MG63 (cell line): ENCODE measurements at places on chromosomes 11 and 22. TPM values are rescaled to one million over a fixed set of nuclear protein-coding genes. Genes with fewer than 3 reads are reported as not detected.

GRCh38 chr11:46431211-46431610, 39.6 kb upstream of the CHRM4 start:
- DNase-seq = no peak

MCHR1 gene
- not detected in 2 replicates for total RNA-seq

DNA sequence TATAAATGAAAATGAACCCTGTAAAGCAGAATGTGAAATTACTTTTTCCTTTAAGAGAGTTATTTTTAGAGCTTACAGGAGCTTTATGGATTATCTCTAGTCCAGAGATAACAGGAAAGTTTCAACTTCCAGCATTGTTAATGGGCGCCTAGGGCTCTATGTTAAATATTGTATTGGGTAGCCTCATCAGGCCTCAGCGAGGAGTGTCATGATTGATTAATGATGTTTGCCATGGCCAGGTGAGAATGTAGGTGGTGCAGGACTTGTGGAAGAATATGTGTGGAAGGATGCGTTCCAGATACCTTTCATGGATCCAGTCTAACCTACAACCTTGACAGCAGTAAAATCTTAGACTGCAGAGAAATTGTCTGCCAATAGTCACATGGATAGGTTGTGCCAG, 50.6 kb downstream of the ME3 start:
- no peak for DNase-seq

DNA sequence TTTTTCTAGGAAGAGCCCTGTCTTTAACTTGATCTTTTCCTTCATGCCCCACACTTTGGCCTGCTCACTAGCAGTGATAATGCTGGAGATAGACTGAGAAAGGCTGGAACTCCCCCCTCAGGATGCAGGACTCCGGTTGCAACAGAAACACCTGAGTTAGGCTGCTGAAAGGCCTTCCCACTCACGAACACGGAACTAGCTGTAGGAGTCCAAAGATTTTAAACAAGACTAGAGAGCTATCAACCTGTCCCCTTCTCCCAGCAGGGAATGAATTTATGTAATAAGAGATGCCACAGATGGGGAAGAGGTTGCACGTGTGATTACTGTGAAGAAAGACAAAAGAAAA, 13.0 kb downstream of the SCN3B start:
- DNase-seq = no peak

DNA sequence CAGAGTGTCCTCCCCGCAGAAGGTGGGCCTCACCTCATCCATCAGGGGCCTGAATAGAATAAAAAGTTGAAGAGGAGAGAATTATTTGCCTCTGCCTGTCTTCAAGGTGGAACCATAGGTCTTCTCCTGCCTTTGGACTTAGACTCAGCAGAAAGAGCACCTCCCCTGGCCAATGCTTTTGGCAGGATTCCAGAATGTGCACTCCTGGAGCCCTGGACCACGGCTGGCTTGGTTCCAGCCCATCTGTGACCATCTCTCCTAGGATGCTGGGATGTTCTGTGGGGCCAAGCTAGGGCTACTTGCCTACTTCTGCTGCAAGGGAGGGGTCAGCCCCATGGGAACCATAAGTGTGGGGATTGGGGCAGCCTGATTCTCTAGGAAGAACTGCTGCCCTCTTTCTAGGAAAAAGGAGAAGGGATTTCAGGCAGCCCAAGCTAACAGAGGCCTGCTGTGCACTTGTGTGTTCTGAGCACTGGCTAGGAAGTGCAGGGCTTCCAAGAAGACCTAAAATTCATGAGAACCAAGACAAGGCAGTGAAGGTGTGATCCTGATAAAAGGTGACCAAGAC, 32.2 kb upstream of the SHANK2 start:
- DNase-seq = no peak

CACNA1I gene
- not detected in 2 replicates for total RNA-seq

SLC43A3 gene
- 73.1 and 84.3 TPM in 2 replicates for total RNA-seq

DNA sequence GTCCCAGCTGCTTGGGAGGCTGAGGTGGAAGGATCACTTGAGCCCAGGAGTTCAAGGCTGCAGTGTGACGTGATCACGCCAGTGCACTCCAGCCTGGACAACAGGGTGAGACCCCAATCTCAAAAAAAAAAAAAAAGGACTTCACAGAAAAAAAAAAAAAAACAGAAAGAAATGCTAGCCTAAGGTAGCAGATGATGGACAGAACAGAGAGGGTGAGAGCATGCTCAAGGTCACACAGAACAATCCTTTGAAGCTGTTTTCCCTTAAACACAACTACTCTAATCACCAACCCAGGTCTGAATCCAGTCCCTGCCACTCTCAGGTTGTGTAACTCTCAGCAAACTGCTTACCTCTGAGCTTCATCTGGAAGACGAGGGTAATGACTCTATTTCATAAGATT, 9.7 kb downstream of the ZMAT5 start:
- DNase-seq = no peak

GRCh38 chr11:31764766-31765165, 46.4 kb downstream of the PAX6 start:
- DNase-seq = no peak

P2RX6 gene
- 1.1 and 10.0 TPM in 2 replicates for total RNA-seq

DNA sequence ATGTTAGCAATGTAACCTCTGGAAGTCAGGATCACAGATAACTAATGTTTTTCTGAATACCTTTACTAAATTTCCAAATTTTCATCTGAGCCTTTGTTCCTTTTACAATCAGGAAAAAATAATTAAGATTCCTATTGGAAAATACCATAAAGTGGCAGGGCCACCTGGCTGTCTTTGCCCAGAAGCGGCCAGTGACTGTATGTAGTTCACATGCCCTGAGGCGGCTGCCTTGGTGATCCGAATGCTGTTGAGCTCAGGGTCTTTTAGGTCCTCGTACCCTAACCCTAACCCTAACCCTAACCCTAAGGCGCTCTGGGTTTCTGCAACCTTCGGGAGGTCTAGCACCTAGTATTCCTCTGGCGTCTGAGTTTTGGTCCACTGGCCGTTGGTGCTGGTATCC, 8.5 kb upstream of the ARFGAP3 start:
- no peak for DNase-seq

DNA sequence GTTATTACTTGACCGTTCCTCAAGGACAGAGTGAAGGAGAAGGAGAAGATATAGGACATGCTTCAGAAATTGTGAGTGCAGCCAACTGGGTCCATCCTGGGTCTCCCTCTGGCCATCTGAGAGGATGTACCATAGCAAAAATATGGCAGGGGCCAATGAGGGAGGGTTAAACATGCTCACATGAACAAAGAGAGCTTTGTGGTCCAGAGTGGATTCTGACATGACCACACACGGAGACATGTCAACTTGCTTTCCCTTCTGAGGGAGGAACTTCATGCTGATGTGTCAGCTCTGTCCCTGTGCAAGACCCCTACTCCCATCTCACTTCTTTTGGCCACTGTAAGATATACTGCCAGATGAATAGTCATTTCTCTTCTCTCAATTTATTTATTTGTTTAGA, 3.0 kb upstream of the UBASH3B start:
- DNase-seq = no peak

- no peak for DNase-seq
These were observed 56.6 kb upstream of the SLC22A12 start for GRCh38 chr11:64534391-64534801.

GRCh38 chr11:117583063-117583801, 213.8 kb downstream of the DSCAML1 start:
- no peak for DNase-seq

- no peak for DNase-seq
These were observed 4.0 kb downstream of the JRKL start for GRCh38 chr11:96393753-96394348.

GRCh38 chr11:127274328-127274676, 273.7 kb upstream of the KIRREL3 start:
- no peak for DNase-seq

DNA sequence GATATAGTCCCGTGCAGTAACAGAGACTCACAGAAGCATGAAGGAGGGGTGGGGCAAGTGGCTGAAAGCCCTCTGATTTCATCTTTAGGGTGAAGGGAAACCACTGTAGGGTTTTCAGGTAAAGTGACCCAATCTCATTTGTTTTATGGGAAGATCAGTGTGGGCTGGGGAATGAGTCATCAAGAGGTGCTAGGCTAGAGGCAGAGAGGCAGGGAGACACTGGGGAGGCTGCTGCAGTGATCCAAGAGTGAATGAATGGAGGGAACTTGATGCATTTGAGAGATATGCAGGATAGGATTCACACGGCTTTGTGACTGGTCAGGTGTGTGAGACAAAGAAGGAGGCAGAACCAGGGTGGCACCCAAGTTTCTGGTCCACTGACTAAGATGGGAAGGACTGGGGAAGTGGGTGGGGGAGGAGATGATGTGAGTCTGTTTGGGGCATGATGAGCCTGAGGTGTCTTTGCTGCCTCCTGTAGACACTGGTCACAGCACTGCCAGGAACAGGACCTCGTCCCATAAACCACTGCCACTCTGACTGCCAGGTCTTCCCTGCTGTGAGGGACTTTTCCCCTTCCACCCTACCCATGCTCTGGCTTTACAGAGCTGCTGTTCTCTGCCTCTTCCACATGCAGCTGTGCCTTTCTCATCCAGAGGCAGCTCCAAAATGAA, 239.0 kb downstream of the TENM4 start:
- no peak for DNase-seq

DNA sequence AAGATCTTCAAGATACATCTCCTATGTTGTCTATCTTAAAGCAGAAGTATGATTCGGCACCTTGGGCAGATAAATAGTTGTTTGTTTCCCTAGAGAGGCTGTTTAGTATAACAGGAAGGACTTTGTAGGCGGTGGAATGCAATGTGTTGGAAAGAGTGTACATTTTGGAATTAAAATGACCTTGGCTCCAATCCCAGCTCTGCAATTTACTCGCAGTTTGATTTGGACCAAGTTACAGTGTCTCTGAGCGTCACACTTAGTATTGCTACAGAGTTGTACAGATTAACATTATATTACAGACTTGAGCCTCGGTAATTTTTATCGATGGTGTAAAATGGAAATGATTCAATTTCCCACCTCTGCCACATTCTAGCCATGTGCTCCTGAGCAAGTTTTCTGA, 265.3 kb downstream of the OPCML start:
- no peak for DNase-seq

SLCO2B1 gene
- total RNA-seq = not detected in 2 replicates

DNA sequence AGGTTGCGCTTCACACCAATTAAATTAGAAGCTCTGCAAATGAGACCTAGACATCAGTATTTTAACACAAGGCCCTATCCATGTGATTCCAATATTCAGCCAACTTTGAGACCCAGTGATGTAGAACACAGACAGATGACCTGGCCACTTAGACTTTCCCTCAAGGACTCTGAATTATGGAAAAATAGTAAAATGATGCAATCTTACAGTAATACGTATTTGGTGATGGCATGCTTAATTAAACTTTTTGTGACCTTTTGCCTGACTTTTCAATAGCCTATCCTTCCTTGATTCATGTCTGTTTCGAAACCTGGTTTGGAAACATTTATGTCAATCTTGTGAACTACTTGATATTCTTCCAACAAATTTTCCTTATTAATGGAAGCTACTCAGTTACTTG, 521.2 kb downstream of the KCNA4 start:
- no peak for DNase-seq

DNA sequence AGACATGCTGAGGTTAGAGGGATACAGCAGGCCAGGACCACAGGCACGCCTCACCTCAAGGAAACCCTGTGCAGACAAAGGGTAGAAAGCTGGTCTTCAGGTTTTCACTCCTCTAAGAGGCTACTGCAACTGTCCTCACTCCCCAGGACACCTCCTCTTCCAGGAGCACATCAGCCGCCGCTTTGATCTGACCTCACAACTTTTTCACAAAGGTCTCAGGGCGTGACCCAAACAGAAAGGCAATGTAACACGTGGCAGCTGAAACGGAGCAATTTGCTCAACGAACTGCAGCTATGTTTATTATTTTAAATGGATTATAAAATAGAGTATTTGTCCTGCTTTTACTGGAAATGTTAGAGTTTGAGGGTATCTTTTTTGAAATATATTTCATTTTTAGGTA, 46.1 kb downstream of the LARGE1 start:
- DNase-seq = no peak

OR52H1 gene
- total RNA-seq = not detected in 2 replicates

- DNase-seq = no peak
These were observed 416.4 kb upstream of the SYN3 start for GRCh38 chr22:33474587-33474986.

DNA sequence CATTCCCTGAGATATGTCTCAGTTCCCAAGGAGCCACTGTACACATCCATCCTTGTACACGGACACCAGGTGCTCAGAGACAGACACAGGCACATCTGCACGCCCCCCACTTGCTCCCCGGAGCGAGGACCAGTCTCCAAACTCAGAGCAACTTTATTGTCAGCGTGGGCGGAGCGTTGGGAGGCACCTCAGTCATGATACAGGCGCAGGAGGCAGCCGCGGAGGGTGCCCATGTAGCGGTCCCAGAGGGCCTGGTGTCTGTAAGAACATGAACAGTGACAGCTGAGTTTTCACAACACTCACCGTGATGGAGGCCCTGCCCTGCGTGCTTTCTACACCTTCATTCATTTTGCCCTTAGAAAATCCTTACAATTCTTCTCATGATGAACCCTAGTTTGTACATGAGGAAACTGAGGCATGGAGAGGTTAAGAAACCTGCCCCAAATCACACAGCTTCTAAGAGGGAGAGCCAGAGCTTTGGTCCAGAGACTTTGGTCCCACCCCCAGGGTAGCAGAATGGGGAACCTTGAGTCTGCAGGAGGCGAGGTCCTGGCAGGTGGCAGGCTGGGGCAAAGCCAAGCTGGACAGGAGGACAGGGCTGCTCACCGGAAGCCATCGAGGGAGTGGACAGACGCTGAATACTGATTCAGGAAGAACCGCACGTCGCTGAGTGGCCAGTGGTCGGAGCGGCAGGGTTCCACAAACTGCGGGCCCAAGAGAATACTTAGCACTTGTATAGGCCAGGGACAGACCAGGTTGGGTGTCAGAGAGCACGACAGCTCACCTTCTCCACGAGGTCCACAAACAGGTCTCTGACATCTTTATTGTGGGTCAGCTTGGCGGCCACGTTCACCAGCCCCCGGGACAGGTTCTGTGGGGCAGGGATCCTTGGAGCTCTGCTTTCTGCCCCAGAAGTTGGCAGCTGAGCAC, 4.2 kb downstream of the FIBP start:
- no peak for DNase-seq

DNA sequence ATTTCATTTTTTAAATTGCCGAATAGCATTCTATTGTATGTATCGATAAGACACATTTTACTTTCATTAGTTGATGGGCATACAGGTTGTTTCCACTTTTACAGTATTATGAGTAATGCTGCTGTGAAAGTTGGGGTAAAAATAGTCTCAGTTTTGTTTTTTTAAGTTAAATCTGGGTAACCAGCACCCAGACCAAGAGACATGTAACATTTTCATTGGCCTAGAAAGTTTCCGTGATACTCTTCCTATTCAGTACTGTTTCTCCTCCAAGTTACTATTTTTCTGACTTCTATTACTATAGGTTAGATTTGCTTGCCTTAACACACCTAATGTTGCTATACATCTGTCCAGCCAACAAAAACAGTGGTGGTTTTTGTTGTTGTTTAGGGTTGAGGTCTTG, 12.3 kb downstream of the IPO7 start:
- no peak for DNase-seq

- no peak for DNase-seq
These were observed 27.0 kb downstream of the SGSM3 start for GRCh38 chr22:40397396-40397795.

GRCh38 chr11:89498845-89499448, 7.8 kb upstream of the NOX4 start:
- no peak for DNase-seq
